ENCODE measurements at places on chromosomes 7 and 10.

DNA sequence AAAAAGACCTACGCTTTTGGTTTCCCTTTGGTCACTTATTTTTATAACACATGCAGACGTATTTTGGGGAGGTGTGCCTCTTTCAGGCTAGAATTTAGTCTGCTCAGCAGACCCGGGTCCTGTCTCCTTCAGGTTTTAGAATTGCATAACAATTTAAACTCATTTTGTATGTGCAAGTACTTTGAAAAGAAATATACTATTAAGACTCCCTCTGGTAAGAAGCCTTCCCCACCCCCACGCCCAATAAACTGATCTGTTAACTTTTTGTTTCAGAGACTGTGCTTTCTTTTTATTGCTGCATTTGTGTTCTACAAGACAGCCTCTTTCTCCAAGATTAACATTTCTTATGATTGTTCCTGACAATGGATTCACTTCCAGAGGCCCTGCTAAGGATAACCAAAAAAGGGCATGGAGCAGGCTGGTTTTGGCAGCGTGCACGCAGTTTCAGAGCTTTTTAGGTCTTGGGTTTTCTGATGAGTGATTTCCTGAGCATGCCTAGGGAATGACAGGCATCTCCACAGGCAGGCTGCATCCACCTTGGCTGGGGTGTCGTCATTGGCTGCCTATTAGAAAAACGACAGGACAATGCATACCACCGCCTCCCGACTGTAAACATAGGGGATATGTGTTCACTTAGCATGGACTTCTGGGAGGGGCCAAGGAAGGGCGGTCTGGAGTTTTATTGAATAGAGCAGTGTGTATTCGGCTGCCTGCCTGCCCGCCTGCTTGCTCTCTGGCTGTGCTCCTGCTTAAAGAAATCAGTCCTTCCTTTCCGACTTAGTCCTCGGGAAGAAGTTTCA is at the start of gene CALD1:
TSS of gene CALD1 (plus strand) at position 694 of the 800 bp plus-strand sequence. CDS start 88,100 bp downstream, outside the sequence.
- no peak for DNase-seq

- no peak for DNase-seq
Measured at GRCh38 chr10:46516660-46517416, 39.6 kb downstream of the GPRIN2 start.

GRCh38 chr7:55086413-55087201 is 67.8 kb downstream of the EGFR start:
- no peak for DNase-seq

DNA sequence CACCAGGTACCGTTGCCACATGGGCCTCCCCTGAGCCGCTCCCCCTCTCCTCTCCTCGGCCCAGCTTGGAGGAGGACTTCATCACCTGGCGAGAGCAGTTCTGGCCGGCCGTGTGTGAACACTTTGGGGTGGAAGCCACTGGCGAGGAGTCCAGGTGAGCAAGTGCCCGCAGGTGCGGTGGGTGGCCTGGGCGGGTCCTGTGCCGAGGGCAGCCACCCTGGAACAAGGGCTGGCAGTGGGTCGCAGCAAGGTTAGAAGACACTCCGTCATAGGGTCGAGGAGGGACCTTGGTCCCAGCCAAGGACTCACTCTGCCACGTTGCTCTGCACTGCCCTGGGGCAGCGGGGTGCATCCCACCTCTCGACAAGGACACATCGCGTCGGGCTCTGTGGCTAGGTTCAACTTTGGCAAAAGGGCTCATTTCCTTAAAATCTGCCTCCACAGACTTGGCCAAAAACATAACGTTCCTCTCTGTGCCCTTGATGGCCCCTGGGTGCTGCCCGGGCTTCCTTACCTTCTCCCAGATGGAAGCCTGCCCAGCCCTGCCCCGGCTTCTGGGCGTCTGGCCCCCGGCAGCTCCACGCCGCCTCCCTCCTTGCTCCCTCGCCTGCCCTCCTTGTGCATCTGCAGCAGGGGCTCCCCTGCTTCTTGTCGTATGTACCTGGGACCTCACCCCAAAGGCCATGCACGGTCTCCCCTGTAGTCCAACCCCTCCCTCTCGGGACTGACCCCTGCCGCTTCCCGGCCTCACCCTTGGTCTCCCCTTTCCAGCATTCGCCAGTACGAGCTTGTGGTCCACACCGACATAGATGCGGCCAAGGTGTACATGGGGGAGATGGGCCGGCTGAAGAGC is 12.7 kb downstream of the TMEM120A start:
- DNase-seq: no peak

- DNase-seq: no peak
Measured at GRCh38 chr7:49102411-49102810, 178.1 kb downstream of the CDC14C start.

GRCh38 chr10:43193496-43194080 is 55.3 kb downstream of the CSGALNACT2 start:
- DNase-seq: no peak

DNA sequence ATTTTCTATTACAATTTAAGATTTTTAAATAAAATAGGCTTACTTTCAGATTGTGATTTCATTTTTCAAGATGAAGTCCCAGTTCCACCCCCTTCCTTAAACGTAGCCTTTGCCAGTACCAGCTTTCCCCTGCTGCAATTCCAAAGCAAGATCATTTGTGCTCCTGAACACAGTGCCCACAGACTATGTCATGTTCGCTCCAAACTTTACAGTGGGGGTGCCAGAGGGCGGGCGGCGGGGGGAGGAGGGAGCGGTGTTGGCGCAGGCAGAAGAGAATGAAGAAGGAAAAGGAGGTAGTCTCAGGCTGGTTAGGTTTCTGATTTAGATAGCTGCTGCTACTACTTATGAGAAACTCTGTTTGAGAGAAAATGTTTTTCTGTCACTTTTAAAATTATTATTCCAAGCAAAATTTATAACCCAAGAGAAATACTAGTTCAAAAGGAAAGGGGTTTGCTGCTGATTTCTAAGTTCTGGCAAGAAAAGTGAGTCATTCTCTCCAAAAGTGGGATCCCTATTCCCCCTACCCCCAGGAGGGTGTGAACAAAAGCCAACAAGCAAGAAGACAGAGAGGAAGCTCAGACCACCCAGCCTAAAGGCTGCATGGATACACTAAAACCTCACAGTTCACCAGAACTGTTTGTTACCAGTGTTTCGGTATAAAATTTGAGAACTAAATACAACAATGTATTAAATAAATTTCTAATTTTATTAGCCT is 109.6 kb downstream of the SRPK2 start:
- no peak for DNase-seq

- DNase-seq: no peak
Measured at GRCh38 chr10:88962336-88962735, 9.8 kb upstream of the ACTA2 start.

Data from stimulated activated CD4-positive, alpha-beta T cell treated with anti-CD3 and anti-CD28 coated beads, Interleukin-2, amount 100 ng/mL, for 4 hours (primary cell).